ENCODE measurements at places on chromosomes 2 and 18. TPM values are rescaled to one million over a fixed set of nuclear protein-coding genes. Genes with fewer than 3 reads are reported as not detected.

RAX gene
- total RNA-seq: not detected

LAMA1 gene
- total RNA-seq: 12.2 TPM

HOXD4 gene
- total RNA-seq: not detected

NEU4 gene
- 1.6 TPM for total RNA-seq

SYT4 gene
- total RNA-seq: 746 TPM

TOGARAM2 gene
- total RNA-seq: under 0.01 TPM

AGXT gene
- total RNA-seq: not detected

PKDCC gene
- total RNA-seq: 19.6 TPM

PLCL1 gene
- 32.6 TPM for total RNA-seq

SERPINE2 gene
- 36.3 TPM for total RNA-seq

GCG gene
- 0.41 TPM for total RNA-seq

RTP5 gene
- total RNA-seq: 2.4 TPM

MEIS1 gene
- total RNA-seq: 39.5 TPM

IL1F10 gene
- not detected for total RNA-seq

KATNAL2 gene
- total RNA-seq: 3.7 TPM

WDFY1 gene
- 50.5 TPM for total RNA-seq

LRRTM1 gene
- total RNA-seq: 11.4 TPM

NR4A2 gene
- total RNA-seq: 15.1 TPM

GALR1 gene
- under 0.01 TPM for total RNA-seq

MAL gene
- not detected for total RNA-seq

RIF1 gene
- 90.1 TPM for total RNA-seq

DGUOK gene
- 51.0 TPM for total RNA-seq

MC4R gene
- 3.3 TPM for total RNA-seq

NT5DC4 gene
- not detected for total RNA-seq

CDH20 gene
- total RNA-seq: 6.9 TPM
